CD4-positive, alpha-beta T cell (primary cell): ENCODE measurements at places on chromosomes 4 and X.
A peak's percentile ranks its signal among the peaks of the same experiment; 100 is the strongest.

DNA sequence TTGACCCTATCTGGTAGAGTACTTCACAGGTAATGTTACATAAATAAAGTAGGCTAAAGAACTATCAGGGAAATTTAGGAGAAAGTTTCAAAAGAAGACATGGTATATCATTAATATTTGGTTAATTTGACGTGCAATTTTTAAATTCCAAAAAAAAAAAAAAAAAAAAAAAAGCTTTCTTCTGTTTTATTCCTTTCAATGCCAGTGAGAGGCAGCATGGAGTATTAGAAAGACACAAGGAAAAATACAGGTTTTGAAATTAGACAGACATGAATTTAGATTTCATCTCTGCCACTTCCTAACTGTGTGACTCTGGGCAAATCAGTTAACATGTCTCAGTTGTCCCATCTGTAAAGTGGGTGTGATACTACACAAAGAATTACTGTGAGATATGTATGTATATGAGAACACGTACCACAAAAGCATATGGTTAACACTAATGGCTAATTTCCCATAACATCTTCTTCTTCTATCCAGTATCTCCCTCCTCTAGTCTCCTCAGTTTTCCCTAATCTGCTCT, 132.5 kb downstream of the GPC3 start:
- no peak for DNase-seq

DNA sequence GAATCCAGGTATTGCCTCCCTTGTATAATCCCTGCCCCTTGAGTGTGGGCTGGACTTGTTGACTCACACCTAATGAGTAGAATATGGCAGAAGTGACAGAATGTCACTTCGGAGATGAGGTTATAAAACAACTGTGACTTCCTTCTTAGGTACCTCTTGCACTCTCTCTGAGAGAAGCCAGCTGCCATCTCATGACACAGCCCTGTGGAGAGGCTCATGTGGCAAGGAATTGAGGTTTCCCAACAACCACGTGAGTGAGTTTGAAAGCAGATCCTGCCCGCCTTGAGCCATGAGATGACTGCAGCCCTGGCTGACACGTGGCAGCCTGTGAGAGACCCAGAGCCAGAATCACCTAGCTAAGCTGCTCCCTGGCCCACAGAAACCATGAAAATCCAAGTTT, 13.5 kb downstream of the ASB11 start:
- DNase-seq = peak; percentile 0

DNA sequence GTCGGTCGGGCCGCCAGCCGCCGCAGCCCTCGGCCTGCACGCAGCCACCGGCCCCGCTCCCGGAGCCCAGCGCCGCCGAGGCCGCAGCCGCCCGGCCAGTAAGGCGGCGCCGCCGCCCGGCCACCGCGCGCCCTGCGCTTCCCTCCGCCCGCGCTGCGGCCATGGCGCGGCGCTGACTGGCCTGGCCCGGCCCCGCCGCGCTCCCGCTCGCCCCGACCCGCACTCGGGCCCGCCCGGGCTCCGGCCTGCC, 213 bp downstream of the NFKB1 start:
- no peak for DNase-seq

DNA sequence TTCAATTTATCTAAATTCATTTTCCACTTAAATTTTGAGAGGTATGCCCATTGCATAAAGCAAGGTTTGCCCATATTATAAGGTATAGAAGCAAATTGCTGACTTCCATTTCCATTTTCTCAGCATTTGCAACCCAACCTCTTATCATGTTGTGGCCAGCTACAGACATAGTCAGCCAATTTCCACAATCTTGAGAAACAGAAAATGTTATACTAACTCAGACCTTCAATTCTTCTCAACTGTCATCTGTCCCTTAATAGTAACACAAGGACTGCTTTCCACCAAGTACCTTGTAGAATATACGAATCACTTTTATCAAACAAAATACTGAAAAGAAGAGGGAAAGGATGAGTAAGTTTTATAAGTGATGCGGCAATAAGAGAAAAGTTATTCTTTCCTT, 11.2 kb upstream of the GRIA3 start:
- DNase-seq = no peak
